ENCODE measurements at places on chromosomes 13 and 19. TPM values are rescaled to one million over a fixed set of nuclear protein-coding genes. Genes with fewer than 3 reads are reported as not detected.

IGLON5 gene
- not detected for total RNA-seq

GRCh38 chr13:33275916-33276315 is 9.6 kb downstream of the STARD13 start:
- DNase-seq, result peak; percentile 77

MZT1 gene
- 37.4 TPM for total RNA-seq

GRCh38 chr13:92433963-92434362 is 792.6 kb upstream of the GPC6 start:
- DNase-seq, result no peak

DNA sequence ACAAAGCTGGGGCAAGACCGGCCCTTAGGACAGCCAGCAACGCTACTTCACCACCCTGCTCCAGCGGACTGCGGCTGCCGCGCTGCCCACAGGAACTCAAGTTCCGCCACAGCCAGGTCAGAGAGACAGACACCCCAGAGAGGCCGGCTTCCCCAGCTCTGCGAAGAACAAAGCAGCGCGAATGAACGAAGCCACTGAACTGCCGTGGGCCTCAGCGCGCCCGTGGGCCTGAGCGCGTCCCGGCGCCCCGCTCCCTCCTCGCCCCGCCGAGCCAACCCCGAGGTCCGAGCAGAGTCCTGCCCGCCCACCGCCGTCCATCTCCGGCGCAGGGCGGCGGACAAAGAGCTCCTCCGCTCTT is 158.4 kb downstream of the RNF17 start:
- DNase-seq, result peak; percentile 52

DNA sequence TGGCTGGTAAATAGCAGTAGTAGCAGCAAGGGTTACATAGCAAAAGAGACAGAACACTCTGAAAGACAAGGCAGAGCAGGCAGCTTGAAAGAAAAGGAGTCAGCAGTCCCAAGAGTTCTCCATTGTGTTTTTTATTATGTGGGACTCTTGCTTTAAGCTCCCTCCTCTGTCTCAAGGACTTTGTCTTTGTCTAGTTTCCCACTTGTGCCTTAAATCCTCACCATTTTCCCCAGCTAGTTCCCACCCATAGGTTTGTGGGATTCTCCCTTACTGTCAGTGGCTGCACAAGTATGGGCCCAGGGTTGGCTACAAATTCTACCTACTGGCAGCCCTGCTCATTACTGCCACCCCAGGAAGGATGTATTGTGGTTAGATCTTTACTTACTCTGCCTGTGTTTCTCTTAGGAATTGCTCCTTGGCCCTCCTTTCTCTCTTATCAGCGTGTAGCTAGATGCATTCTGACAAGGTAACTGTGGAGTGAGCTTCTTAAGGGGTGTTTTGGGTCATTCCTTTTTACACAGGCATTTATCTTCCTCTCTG is 413.4 kb upstream of the PCDH9 start:
- DNase-seq, result no peak

GRCh38 chr19:49672131-49672919 is 4.7 kb upstream of the PRMT1 start:
- peak; percentile 45 for DNase-seq

FSD1 gene
- total RNA-seq, result 14.7 TPM

- DNase-seq, result peak; percentile 96
Measured at GRCh38 chr13:31053091-31053490, 108.6 kb downstream of the HSPH1 start.

Data from M059J (cell line).